ENCODE measurements at places on chromosomes 2 and 18. TPM values are rescaled to one million over a fixed set of nuclear protein-coding genes. Genes with fewer than 3 reads are reported as not detected.

GRCh38 chr2:164114937-164115336, 379.1 kb upstream of the FIGN start:
- no peak for DNase-seq

- no peak for DNase-seq
Observed at GRCh38 chr2:64858541-64859311, 130.5 kb upstream of the SLC1A4 start.

- no peak for DNase-seq
Observed at GRCh38 chr18:24460388-24460787, at the start of gene HRH4. HRH4 (plus strand) TSS chr18:24460637; CDS start chr18:24460729, 92 bp downstream.

DNA sequence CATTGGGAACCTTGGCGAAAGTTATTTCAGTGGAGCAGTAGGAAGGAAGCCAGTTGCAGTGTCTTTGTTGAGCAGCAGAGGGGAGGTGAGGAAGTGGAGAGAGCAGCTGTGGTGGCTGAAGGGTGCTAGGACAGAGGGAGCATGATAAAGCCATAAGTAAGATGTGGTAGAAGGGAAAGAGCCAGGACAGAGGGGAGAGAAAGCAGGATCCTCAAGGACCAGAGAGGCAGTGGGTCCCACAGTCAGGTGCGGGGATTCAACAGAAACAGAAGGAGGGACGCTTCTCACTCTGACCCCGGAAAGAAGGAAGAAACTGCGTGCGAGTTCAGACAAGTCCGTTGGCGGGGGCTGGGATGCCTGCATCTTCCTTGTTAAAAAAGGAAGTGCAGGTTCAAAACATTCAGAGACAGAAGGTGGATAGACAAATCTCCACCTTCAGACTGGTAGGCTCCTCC, at the start of gene CXCR2:
TSS of gene CXCR2 (plus strand) at position 403 of the 455 bp plus-strand sequence. CDS start 8,774 bp downstream, outside the sequence.
- no peak for DNase-seq

- DNase-seq = no peak
Observed at GRCh38 chr18:58429442-58429841, 199.4 kb downstream of the ALPK2 start.

- DNase-seq = no peak
Observed at GRCh38 chr2:64760128-64760527, 106.4 kb upstream of the SERTAD2 start.

DNA sequence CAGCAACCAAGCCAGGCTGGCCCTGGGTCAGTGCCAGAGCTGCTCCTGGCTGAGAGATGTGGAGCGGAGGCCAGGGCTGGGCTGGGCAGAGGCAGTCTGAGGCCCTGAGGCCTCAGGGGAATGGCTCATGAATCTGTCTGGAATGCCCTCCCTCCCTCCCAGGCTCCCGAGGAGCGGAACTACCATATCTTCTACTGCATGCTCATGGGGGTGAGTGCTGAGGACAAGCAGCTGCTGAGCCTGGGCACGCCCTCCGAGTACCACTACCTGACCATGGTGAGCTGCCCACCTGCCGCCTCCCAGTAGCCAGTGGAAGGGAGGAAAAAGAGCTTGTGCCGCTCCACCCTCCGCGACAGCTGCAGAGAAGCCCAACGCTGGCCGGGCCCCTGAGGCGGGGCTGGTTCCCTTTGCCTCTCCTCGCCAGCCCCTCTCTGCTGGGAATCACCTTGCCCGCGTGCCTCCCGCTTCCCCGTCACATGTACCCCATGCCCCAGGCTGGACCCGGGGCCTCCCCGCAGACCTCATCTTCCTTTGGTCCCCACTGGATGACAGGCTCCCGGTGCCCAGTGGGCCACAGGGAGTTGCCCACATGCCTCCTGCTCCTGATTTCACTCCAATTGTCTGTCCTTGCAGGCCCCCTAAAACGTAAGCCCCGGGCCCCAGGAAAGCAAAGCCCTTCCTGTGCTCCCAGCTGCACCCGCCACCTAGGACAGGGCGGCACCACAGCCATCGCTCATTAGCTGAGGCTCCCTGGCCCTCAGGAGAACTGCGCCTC, 41.1 kb downstream of the MYO7B start:
- DNase-seq = no peak

GRCh38 chr2:71877636-71878035, 270.0 kb downstream of the CYP26B1 start:
- no peak for DNase-seq

- no peak for DNase-seq
Observed at GRCh38 chr2:70385966-70386595, 84.2 kb upstream of the FAM136A start.

GRCh38 chr2:234951664-234952269, at the start of gene SH3BP4:
SH3BP4 (plus strand) TSS chr2:234952017; CDS start chr2:235035003, 82,986 bp downstream.
- DNase-seq = no peak

- no peak for DNase-seq
Observed at GRCh38 chr2:64400733-64401528, 53.0 kb upstream of the LGALSL start.

DNA sequence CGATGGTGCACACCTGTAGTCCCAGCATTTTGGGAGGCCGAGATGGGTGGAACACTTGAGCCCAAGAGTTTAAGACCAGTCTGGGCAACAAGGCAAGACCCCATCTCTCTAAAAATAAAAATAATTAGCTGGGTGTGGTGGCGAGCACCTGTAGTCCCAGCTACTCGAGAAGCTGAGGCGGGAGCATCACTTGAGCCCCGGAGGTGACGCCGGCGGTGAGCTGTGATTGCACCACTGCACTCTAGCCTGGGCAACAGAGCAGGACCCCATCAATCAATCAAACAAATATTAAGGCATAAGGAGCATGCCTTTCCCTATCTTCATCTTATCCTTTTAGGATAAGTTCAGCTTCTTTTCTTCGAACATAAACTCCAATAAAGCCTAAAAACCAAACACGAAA, 1.1 kb downstream of the WDSUB1 start:
- no peak for DNase-seq

GRCh38 chr2:98730053-98730706, 752 bp downstream of the MGAT4A start:
- DNase-seq = peak; percentile 32

GRCh38 chr18:22846088-22846683, 86.9 kb upstream of the RBBP8 start:
- no peak for DNase-seq

GRCh38 chr2:225236769-225237323, 162.7 kb upstream of the NYAP2 start:
- DNase-seq = no peak

- DNase-seq = no peak
Observed at GRCh38 chr2:156380117-156380645, 47.7 kb upstream of the NR4A2 start.

DNA sequence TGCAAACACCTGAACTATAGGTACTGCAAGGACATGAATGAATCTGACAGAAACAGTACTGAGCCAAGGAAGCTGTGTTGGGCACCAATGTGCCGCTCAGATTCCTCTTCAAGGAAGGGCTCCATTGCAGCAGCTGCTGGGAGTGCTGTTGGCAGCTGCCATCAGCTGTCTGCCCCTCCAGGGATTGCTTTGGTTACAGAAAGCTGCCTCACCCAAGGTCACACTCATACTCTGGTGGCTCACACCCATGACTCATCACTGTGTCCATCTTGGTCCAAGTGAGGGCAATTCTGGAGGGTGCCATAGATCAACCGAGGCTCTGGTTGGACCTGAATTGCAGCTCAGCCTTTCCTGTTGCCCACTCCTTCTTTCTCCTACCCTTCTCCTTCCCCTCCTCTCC, 24.4 kb upstream of the TRPM8 start:
- DNase-seq = no peak

DNA sequence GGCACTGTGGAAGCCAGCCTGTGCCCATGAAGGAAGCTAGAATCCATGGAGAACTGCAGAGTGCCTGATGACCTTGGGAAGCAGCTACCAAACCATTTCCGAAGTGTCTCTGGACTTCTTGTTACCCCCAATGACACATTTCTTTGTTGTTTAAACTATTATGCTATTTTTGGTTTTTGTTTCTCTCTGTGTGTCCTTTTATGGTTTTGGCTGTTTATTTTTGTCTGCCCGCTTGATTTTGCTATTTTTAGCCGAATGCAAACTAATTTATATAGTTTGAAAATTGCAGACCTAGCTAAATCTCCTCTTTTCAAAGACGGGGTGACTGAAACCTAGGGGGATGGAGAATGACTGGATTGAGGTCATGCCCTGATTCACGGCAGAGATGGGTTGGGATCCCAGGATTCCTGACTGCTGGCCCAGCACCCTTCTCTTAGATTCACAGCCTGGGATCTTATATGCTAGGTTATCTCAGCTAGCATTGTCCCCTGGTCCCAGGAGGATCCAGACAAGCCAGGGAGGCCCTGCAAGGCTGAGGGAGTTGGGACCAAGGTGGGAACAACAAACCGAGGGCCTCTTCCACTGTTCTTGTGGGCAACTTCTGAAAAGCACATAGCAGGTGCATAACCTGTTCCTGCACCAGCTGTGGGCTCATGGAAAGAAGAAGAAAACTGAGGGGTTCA, 116.3 kb upstream of the HAAO start:
- no peak for DNase-seq

GRCh38 chr2:196088203-196088602, 19.6 kb upstream of the DNAH7 start:
- no peak for DNase-seq

Gene RTKN
- 1.4 TPM for total RNA-seq

Gene TAF4B
- 18.7 TPM for total RNA-seq

Gene VAMP8
- 94.4 TPM for total RNA-seq

Gene CYP27C1
- total RNA-seq = not detected

Gene TNP1
- not detected for total RNA-seq

Gene RTP5
- total RNA-seq = 0.18 TPM

Gene MOGAT1
- total RNA-seq = not detected

Gene CCDC74B
- 0.84 TPM for total RNA-seq

Gene CAD
- 154 TPM for total RNA-seq

Gene ZCCHC2
- total RNA-seq = 36.4 TPM

Gene ABCG5
- total RNA-seq = not detected

Gene LMAN1
- 96.5 TPM for total RNA-seq

Gene CFAP221
- total RNA-seq = not detected

Gene VPS54
- total RNA-seq = 10.7 TPM

Gene DNMT3A
- total RNA-seq = 80.7 TPM

Measured in CD8-positive, alpha-beta memory T cell (primary cell).